Stimulated activated CD8-positive, alpha-beta memory T cell treated with anti-CD3 and anti-CD28 coated beads, Interleukin-2, amount 100 ng/mL, for 1 hour (primary cell): ENCODE measurements at places on chromosomes 6 and 20.

- DNase-seq, result no peak
Measured at GRCh38 chr6:128763599-128764300, 119.2 kb upstream of the LAMA2 start.

- DNase-seq, result no peak
Measured at GRCh38 chr6:30781395-30781742, 37.0 kb upstream of the IER3 start.

DNA sequence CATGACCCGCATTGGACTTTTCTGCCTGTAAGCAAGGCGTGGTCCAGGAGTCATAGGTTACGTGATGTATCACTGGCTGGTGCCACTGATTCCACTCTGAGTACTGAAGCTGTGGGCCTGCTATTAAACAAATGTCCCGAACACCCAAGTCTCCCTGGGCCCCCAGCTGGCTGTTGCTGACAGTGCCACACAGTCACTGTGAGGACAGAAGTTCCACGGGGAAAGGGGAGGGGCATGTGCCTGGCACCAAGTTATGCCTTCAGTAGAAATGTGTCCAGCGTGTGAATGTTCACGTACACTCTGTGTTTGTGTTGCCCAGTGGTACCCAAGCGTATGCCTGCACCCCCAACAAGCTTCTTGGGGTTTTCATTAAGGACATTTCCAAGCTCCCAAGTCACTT lies 171.4 kb upstream of the QKI start:
- no peak for DNase-seq

- DNase-seq, result no peak
Measured at GRCh38 chr20:50367104-50367674, 143.0 kb upstream of the PTPN1 start.

GRCh38 chr6:80676386-80676785 lies 569.9 kb downstream of the BCKDHB start:
- DNase-seq, result no peak

- peak; percentile 17 for DNase-seq
Measured at GRCh38 chr20:51318058-51318949, 224.2 kb downstream of the NFATC2 start.

GRCh38 chr20:49905415-49906091 lies 9.8 kb downstream of the SPATA2 start:
- DNase-seq, result no peak

DNA sequence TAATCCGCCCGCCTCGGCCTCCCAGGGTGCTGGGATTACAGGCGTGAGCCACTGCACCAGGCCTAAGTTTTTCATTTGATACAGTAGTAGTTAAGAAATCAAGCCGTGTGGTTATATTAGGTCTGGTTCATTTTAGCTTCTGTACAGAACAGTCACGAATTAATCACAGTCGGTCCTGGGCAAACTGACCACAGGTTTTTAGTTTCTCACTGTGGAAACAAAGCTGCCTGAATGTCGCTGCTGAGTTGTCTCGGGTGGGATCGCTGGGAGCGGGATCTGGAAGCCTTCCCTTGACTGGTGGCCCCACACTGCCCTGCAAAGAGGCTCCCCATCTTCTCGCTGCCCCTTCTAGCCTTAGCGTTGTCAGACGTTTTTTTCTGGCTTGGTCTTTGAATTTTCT lies 18.6 kb downstream of the UCKL1 start:
- no peak for DNase-seq
